Progenitor cell of endocrine pancreas (in vitro differentiated cells): ENCODE measurements at places on chromosomes 4 and X. TPM values are rescaled to one million over a fixed set of nuclear protein-coding genes. Genes with fewer than 3 reads are reported as not detected.

GRCh38 chrX:27622883-27623282 is 32.7 kb downstream of the DCAF8L2 start:
- no peak overlapping the region for H3K27ac ChIP-seq
- no peaks in the 10 kb centered on the region for H3K36me3 ChIP-seq

DNA sequence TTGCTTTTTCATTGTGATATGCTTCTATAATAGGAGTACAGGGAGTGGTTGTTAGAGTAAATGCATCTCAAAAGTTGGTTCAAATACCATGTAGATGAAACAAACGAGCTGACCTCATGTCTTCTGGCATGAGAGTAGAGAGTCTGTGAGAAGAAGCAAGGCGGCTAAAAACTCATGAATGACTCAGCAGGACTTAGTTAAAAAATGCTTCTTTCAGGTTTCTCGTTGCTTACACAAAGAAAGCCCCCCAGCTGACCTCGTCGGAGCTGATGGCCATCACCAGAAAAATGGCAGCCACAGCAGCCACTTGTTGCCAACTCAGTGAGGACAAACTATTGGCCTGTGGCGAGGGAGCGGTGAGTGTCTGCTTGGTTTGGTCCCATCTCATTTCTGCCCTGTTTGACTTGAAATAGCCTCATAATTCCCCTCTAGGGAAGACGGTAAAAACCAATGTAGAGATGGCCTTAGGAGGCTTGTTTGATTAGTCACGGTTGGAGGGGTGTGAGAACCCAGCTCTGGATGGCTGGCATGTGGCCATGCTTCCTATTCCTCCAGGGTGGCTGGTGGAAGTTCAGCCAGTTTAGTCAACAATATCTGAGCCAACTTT is 14.5 kb downstream of the AFP start:
- no peaks in the 10 kb centered on the region for H3K36me3 ChIP-seq
- H3K27ac ChIP-seq = no peak overlapping the region
- H3K4me1 ChIP-seq = peaks cover 29% of the 10 kb centered on the region
- no peak for DNase-seq
- H3K27me3 ChIP-seq = no peaks in the 10 kb centered on the region

DNA sequence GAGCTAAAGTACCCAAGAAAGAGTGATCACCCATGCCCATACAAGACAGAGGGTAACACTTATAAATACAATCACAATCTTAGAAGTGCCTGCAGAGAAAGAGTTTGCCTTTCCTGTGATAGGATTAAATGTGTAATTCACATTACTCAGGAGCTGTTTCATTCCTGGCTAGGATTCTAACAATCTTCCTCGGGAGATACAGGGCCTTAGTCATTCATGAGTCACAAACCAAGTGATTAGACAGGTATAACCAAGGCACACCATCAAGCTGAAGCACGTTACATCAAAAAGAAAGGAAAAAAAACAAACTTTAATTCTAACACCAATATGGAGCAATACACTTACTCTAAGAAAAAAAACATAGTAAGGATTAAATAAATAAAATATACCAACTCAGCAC is 14.9 kb downstream of the ABCG2 start:
- H3K4me3 ChIP-seq = no peak overlapping the region
- H3K27ac ChIP-seq = no peak overlapping the region
- H3K36me3 ChIP-seq = no peaks in the 10 kb centered on the region
- peaks cover 8% of the 10 kb centered on the region for H3K27me3 ChIP-seq
- no peak for DNase-seq

The GPRIN3 gene
- 14.8 and 16.0 TPM in 2 replicates for total RNA-seq

GRCh38 chrX:31057291-31057690 is 14.6 kb downstream of the FTHL17 start:
- no peaks in the 10 kb centered on the region for H3K27me3 ChIP-seq
- no peaks in the 10 kb centered on the region for H3K36me3 ChIP-seq
- DNase-seq = no peak

DNA sequence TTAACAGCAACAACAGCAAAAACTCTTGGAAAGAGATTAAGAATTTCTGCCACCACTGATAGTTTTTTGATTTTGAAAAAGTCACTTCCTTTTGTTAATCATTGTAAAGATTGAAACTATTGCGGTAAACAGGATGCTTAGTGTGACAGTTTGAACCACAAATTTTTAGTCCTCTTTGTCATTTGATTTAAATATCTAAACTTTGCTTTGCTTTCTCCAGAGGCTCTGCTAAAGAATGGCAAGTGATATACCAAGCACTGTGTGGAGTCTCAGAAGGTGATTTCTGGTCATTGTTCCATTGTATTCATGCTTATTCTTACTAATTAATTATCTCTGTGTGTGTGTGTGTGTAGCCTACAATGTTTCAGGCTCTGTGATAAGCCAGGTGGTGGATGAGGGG is 155.6 kb downstream of the BMPR1B start:
- DNase-seq = no peak
- H3K27ac ChIP-seq = no peak overlapping the region
- H3K27me3 ChIP-seq = no peaks in the 10 kb centered on the region
- H3K4me3 ChIP-seq = no peak overlapping the region
- peaks cover 16% of the 10 kb centered on the region for H3K36me3 ChIP-seq

DNA sequence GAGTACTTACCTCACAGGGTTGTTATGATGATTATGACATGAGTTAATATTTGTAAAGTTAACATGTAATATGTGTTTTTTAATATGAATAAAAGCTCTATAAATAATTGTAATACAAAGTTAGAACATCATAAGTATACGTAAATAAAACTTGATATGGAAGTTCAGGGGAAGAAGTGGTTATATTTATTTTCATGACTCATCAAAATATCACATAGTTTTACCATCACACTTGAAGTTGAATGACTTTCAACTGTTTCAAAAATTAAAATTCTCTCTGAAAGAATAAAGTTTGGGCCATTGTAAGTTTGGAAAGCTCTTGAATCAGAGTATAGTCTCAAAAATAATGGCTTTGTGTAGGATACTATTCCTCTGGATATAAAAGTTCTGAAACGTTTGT is 8.3 kb downstream of the SH2D1A start:
- H3K27me3 ChIP-seq = no peaks in the 10 kb centered on the region
- DNase-seq = no peak
- H3K4me1 ChIP-seq = no peaks in the 10 kb centered on the region
- H3K36me3 ChIP-seq = no peaks in the 10 kb centered on the region

GRCh38 chrX:16836371-16836770 is 33.8 kb downstream of the RBBP7 start:
- DNase-seq = peak; percentile 34
- H3K4me1 ChIP-seq = peaks cover 25% of the 10 kb centered on the region
- peaks cover 28% of the 10 kb centered on the region for H3K36me3 ChIP-seq
- H3K27me3 ChIP-seq = no peaks in the 10 kb centered on the region
